B cell (primary cell): ENCODE measurements at places on chromosomes 11 and 22. TPM values are rescaled to one million over a fixed set of nuclear protein-coding genes. Genes with fewer than 3 reads are reported as not detected.

RFPL1 gene
- total RNA-seq = not detected in 2 replicates

FAM180B gene
- 0.20 TPM in 1 of 2 replicates, not detected in the other for total RNA-seq

KLHL35 gene
- total RNA-seq = 0.39 and 0.59 TPM in 2 replicates

GLB1L3 gene
- total RNA-seq = not detected in 2 replicates

GRCh38 chr22:37581504-37581903 is 1.6 kb upstream of the LGALS2 start:
- no peaks in the 10 kb centered on the region for H3K36me3 ChIP-seq
- DNase-seq = no peak
- no peak overlapping the region for H3K4me3 ChIP-seq
- H3K27ac ChIP-seq = no peak overlapping the region
- H3K4me1 ChIP-seq = peaks cover 16% of the 10 kb centered on the region
- H3K27me3 ChIP-seq = peaks cover 13% of the 10 kb centered on the region

- H3K4me1 ChIP-seq = peaks cover 21% of the 10 kb centered on the region
- no peak for DNase-seq
- H3K27ac ChIP-seq = no peak overlapping the region
- no peaks in the 10 kb centered on the region for H3K36me3 ChIP-seq
- H3K4me3 ChIP-seq = no peak overlapping the region
These were observed 16.2 kb downstream of the LRRC32 start for GRCh38 chr11:76654298-76654851.
